ENCODE measurements at places on chromosomes 5 and 9.

- DNase-seq, result peak; percentile 87
Observed at GRCh38 chr9:131503626-131504465, 1.1 kb downstream of the POMT1 start.

DNA sequence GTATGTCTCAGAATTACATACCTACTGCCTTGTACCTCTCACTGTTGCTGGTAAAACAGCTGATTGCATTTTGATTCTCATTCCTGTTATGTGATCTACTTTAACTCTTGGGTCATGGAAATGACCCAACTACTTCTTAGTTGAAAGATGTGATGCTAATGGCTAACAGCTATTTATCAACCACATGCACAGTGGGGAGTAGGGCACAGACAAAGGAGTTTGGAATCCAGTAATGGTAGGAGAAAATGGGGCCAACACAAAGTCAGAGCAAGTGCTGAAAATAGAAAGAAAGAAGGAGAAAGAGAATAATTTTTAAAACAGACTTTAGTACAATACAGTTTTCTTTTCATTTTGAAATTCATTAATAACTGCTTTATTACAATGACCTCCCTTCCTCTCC, 241.0 kb downstream of the PTPRD start:
- DNase-seq, result no peak

DNA sequence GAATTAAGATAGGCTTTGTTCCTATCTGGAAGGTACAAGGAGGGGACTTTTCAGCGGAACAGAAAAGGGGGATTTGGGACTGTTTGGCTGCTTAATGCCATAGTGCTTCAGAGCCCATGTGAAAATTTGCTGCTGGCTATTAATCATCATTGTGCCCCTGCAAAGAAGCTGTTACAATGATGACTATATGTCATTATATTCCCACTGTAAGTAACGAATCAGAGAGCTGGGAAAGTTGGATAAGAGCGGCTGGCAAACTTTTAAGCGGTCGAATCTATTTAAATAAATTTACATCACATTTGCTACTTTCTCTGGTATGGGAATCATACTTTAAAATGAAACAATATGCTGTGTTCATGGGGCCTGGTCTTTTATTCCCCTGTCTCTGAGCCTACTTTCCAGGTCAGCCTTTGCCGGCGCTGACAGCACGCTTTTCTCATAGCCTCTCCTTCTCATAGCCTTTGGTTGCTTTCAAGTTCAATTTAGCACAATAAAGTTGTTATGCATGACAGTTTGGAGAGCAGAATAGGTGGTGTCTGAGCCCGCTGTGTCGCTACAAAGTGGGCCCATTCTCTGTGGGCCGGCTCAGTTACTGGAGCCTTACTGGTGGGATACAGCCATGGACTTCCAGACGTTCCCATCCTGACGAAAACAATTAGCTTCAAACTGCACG, 271.2 kb upstream of the TMEM161B start:
- DNase-seq, result no peak

DNA sequence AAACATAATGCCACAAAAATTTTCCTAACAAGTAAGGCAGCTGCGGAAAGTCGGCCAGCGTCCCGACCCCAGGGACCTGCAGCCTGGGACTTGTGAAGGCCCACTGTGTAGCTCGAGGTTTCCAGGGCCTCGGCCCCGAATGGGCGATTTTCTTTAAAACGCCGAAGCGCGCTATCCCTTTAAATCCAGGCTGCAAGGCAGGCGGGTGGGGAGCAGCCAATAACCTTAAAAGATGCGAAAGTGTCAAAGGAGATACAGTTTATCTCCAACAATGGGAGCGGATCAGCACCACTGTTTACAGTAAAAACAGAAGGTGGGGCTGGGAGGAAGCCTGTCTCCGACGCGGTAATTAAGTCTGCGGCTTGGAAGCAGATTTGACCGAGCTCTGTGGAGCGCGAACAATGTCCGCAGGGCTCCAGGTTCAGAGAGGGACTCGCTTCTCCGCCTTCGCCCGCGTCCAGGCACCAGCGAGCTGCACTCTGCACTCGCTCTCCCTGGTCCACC, 1.7 kb upstream of the ZSWIM6 start:
- DNase-seq, result no peak

DNA sequence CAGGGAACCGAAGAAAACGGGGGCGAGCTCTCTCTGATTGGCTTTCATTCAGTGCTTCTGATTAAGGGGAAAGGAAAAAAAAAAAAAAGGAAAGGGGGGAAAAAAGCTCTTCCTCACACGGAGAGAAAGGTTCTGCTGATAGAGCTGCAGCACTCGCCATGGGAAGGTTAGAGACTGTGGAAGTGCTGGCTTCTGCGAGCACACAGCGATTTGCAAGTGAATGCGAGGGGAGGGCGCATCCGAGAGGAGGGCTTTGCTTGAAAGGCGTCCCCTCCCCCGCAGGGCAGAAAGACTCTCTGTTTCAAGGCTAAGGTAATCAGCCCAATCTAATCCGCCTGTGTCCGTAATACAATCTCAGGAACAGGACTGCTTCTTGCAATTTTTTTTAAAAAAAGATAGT, at the start of gene CDH10:
Gene CDH10 (minus strand): TSS at position 218 of the 400 bp plus-strand sequence. CDS start 51,488 bp downstream, outside the sequence.
- no peak for DNase-seq

DNA sequence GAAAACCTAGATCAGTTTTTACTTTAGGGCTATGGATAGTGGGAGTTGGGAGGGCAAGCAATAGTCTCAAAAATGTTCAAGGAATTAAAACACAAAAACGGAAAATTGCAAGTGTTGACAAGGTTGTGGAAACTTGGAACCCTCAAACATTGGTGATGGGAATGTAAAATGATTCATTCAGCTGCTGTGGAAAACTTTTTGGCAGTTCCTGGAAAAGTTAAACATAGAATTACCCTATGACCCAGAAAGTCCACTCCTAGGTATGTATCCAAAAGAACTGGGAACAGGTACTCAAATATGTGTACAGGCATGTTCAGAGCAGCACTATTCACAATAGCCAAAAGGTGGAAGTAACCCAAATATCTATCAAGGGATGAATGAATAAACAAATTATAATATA, 1.2 kb upstream of the MSANTD3 start:
- no peak for DNase-seq

DNA sequence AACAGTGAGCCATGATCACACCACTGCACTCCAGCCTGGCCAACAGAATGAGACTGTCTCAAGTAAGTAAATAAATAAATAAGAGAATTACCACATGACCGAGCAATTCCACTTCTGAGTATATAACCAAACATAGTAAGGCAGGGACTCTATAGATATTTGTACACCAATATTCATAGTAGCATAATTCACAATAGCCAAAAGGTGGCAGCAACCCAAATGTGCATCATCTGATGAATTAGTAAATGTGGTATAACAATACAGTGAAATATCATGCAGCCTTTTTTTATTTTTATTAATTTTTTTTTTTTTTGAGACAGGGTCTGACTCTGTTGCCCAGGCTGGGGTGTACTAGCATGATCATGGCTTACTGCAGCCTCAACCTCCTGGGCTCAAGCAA, 33.1 kb downstream of the ALDH7A1 start:
- DNase-seq, result no peak

DNA sequence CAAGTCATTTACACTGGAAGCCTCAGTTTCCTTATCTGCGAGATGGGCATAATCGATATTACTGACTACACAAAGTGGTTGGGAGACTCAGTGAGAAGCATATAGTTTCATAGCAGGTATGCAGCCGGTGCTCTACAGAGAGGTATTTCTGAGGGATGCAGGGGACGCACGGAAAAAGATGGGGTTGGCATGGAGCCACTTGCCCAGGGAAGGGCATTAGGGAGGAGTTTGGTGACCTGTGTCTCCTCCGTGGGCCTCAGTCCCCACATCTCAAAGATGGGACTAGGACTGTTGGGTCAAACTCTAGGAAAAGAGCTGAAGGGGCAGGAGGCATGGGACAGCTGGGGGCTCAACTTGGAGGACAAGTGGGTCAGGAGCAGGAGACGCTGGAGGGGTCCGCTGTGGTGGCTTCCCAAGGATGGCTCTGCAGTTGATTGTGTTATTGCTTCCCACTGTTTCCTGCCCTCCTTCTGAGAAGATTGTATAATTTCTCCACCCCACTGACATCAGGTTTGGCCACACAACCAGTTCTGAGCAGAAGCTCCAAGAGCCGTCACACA, 158.6 kb upstream of the ALDH1B1 start:
- DNase-seq, result no peak

- no peak for DNase-seq
Observed at GRCh38 chr5:175879743-175880142, 8.4 kb downstream of the CPLX2 start.

DNA sequence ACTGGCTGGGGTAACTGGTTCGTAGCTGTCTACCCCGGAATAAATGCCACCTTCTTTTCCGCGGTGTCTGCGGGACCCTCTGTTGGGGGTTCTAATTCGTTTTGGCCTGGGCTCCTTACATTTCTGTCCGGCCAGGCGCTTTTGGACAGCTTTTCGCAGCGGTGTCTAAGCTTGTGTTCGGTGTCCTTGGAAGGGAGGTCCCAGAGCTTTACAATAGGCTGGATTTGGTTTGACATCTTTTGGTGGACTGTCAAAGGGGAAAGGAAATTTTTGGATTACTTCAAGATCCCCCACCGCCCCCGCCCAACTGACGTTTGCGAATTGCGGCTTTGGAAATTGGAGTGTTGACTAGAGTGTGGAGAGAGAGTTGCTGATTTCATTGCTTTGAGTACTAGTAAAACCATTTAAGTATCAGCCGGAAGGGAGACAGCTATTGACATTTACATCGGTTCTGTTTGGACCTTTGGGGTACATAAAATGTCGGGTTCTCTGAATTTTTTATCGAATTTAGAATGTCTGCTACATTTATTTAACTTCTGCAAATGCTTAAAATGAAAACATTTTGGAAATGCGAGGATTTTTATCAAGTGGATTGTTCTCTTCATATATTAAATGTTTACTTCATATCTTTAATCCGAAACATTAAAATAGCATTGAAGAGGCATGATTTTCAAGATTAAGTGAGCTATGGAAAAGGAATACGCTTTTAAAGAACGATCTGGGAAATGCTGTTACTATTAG, 4.7 kb upstream of the PURA start:
- DNase-seq, result no peak
